ELF-1 (cell line): ENCODE measurements at places on chromosomes 11 and 22.
A peak's percentile ranks its signal among the peaks of the same experiment; 100 is the strongest.

- DNase-seq, result no peak
Observed at GRCh38 chr11:133383201-133383600, 149.1 kb downstream of the OPCML start.

DNA sequence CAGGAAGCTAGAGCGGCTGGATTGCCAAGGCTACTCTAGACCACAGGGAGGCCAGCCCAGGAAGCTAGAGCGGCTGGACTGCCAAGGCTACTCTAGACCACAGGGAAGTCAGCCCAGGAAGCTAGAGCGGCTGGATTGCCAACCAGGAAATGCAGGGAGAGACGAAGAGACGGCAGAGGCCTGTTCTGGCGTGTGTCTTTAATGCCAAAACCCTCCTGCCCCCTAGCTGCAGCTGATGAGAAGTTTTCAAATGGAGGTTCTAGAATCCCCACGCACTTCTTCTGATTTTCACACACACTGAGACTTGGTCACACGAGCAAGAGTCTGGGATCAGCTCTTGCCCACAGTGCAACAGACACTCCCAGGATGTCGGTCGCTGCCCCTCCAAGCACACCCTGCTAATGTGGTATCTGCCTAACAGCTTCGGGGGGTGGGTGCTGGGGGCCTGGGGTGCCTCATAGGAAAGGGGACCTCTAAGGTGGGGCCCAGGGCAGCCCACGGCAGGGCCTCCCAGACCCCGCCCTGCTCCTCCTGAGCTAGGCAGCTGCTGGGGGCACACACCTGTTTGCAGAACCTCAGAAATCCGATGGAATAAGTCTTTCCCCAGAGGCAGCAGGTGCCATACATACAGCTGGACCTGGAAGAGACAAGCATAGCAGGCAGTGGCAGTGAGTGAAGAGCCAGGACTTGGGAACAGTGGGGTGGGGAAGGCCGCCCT, 28.5 kb downstream of the MAFF start:
- peak; percentile 59 for DNase-seq

DNA sequence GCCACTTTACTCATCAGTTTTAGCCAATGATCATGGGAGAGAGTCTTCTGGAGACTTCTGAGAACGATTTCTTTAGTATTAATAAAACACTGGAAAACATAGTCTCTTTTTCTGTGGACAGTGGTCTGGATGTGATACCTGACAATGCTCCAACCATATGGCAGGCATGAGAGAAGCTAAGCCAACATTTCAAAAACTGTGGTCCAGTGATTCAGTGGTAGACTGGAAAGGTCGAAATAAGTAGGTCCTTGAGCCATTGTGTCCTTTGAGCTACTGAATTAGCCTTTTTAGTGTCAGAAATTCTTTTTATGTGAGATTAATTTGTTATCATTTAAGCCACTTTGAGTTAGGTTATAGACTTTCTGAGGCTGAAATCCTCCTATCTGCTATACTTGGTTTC, 197.7 kb upstream of the CTSC start:
- no peak for DNase-seq

GRCh38 chr11:3104961-3105790, 48.0 kb upstream of the CARS1 start:
- no peak for DNase-seq

- no peak for DNase-seq
Observed at GRCh38 chr22:39684702-39685281, 114.2 kb downstream of the CACNA1I start.

GRCh38 chr11:26621132-26621531, 49.1 kb upstream of the MUC15 start:
- DNase-seq, result no peak

GRCh38 chr22:16987822-16988221, 20.2 kb downstream of the GAB4 start:
- DNase-seq, result no peak

DNA sequence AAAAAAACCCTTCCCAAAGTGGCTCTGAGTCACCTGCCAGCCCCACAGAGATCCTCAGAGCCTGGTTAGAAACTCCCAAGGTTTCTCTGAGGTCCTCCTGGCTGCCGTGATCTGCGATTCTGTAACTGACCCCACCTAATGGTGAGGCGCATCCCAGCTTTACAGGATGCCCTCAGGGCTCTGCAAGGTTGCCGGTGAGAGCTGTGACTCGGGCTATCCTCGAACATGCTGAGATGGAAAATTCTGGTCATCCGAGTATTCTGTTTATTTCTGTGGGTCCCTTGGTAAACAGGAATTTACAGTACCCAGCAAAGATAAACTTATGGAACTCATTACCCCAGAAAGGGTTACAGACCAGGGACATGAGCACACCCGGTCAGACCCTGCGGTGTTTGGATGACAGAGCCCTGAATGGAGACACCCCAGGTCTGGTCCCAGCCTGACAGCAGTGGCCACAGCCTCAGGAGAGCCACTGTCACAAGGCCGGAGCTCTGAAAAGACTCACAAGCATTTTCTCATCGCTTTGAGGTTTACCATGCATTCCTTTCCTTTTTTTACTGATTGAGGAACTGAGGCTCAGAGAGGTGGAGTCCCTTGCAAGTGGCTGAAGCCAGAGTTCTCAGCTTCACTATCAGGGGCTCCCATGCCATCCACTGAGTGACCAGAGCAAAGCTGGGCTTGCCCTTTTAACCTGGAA, 22.2 kb downstream of the LIF start:
- DNase-seq, result peak; percentile 79

- DNase-seq, result no peak
Observed at GRCh38 chr11:73176145-73176873, 34.2 kb upstream of the FCHSD2 start.

DNA sequence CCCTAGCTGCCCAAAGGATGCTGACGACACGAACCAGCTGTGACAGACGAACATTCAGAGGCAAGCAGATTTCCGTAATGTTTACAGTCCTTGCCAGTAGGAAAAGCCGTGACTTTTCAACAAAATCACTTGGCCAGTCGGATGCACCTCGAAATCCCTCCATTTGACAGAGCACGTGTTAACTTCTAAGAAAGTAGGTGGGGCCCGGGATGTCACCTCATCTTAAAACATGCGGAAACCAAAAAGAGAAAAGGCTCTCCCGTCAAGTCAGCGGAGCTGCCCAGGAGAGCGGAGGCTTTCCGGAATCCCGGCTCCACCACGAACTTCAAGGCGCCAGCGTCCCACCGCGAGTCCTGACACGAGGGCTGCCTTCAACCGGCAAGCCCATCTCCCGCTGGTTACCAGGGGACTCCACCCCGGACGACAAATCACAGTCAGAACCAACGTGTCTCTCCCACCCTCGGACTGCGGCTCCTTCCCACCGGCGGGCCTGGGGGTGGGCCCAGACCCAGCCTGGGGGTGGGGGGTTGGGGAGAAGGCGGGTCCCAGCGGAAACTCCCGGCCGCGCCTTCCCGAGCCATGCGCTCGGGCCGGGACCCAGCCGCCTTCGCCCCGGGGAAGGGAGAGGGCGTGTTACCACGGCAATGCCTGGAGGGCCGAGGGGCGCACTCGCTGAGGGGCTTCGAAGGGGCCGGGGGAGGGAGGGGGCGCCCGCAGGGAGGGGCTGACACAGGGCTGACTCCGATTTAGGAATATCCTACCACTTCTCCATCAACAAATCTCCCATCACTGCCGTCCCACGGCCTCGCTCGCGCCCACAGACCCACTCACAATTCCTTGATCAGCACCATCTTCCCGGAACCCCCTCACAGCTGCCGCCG, 475 bp downstream of the PITPNB start:
- peak; percentile 65 for DNase-seq

DNA sequence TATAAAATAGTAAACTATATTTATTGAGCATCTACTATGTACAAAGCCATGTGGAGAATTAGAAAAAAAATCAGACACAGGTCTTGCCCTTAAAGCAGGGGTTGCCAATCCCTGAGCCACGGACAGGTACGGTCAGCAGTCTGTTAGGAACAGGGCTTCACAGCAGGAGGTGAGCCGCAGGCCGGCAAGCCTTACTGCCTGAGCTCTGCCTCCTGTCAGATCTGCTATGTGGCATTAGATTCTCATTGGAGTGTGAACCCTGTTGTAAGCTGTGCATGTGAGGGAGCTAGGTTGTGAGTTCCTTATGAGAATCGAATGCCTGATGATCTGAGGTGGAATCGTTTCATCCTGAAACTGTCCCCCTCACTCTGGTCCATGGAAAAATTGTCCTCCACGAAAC, 2.1 kb upstream of the RAG2 start:
- DNase-seq, result peak; percentile 45

DNA sequence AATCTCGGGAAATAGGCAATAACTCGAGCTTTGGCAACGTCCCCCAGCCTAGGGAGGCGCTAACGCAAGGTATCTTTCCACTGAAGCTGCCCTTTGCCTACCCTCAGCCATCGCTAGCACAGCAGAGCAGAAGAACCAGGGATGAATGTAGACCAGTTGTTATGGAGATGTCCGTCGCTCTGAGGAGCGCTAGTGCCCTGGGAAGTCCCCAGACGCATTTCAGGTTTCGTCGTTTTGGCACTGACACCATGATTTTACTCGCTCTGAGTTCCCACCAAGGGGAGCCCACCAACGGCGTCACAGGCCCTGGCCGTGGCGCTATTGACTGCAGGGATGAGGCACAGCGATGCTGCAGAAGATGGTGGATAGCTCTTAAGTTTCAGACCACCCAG, 22.7 kb upstream of the BDNF start:
- peak; percentile 23 for DNase-seq

- DNase-seq, result no peak
Observed at GRCh38 chr11:15446929-15447328, 332.2 kb downstream of the INSC start.

DNA sequence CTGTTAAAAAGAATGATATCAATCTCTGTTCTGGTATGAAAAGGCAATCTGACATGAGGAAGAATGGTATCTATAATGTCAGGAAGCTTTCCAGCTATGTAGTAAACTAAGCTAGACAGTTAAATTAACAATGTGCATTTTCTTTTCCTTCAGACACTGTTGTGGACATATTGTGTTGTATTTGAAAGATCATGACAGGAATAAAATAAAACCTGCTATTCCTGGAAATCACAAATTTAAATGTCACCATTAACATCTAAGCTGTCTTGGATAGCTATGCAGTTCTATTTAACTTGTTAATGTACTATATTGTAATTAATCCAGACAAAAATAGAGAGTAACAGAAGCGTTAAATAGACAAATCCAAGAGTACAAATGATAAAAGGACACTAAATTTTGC, 297.4 kb upstream of the LUZP2 start:
- no peak for DNase-seq

DNA sequence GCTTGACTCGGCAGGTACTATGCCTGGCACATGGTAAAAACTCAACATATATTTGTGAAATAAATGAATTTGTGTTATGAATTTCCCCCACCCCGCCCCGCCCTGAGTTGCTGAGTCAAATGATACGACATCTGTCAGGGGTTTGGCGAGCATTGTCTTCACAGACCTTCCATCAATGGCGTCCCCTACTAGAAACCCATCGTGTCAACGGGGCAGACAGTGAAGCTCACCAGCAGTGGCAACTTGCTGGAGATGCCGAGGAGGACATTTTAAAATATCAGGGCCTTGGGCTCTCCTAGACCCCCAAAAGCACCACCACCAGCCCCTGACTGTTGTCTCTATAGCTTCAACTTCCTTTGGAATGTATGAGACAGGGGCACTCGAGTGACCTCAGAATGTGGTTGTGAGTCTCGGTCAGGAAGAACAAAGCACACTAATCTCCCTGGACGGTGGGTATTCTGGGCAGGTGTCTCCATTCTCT, 761 bp upstream of the NXF1 start:
- DNase-seq, result peak; percentile 22

DNA sequence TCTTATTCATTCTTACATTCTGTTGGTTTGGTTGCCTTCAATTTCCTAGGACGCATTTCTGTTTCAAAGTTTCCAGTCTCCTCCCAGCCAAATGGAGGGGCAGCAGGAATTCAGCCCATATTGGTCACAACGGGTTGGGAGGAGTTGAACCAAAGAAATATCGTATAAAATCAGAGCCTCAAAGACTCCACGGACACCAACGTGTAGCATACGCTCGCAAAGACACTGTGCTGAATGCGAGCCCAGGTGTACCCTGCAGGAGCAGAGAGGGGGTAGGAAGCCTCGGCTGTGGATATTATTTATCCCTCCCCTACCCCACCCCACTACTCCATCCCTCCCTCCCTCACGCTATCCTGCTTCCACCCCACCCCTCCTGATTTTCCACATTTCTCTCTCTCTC, 15.5 kb upstream of the CCND1 start:
- no peak for DNase-seq

DNA sequence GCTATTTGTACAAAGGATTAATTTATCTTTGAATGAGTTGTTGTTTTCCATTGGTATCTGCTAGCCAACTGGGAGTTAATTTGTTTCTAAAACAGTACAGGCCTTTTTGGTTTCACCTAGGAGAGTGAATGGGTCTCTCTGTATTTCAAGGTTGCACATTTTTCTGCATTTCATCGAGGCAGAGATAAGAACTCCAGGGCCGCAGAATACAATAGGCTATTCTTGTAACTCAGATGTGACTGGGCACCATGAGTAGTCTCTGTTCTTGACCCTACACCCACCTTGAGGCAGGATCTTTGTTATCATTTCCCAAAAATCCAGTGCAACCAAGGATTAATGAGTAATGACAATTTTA, 51.7 kb upstream of the OR9Q1 start:
- DNase-seq, result no peak

- DNase-seq, result no peak
Observed at GRCh38 chr11:59616396-59616982, 915 bp upstream of the OSBP start.

DNA sequence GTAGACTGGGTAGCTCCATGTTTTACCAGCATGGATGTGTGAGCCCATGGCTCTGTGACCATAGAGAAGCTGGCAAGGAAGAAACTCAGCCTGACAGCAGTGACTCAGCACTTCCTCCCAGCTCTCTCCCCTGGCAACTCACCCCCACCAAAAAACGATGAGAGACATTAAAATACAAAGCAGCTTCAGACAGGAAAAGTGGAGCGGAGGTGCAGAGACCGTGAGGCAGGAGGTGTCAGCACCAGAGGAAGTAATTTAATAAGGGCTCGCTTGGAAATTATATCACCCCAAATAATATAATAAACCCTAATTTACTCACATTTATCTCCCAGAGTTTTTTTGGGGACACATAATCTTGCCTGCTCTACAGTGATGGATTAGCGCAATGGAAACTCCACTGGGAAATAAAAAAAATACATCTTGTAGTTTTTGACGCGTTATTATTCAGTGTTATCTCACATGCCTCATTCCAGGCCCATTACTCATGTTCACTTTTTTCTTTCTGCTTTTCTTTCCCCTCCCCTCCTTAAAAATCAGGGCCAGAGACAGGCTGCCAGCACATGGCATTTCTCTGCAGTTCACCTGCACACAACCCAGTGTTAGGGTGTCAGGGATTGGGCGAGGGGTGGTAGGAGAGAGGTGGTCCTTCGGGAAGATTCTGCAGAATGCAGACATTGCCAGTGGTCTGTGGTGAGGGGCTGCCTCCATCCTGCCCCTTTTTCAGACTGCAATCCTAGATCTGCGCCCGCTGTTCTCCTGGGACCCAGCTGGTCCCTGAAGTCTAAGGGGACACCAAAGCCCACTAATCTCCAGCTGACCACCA, 170.8 kb downstream of the BUD13 start:
- DNase-seq, result no peak
